ENCODE measurements at places on chromosomes 5 and 9.

DNA sequence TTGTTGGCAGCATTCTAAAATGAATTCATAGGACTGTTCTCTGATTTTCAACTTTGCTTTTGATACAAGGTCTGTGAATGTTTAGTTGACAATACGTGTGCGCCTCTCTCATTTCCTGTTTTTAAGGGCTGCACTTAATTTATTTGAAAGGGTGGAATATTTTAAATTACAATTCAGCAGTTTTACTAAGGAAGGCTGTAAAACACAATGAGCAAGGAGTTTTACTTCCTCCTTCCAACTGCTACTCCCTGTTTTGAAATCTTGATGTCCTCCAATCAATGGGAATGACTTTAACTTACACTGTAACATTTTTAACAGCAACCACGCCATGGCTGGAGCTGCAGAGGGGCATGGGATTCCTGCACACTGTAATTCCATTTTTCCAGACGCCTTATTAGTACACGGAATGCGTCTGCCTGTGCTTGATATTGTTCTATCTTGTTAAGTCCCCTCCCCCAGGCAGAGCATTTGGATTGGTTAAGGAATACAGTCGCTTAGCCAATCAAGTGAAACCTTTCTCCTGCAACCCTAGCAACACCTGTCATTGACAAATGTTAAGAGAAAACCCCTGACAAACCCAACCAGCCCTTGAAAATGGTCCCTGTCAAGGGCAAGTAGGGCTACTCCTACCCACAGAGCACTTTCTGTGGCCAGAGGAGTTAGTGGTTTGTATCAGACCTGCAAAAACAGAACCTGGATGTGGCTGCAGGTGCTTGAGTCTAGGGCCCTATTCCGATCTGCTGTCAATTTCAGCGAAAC, 12.5 kb upstream of the ZSWIM6 start:
- no peak for DNase-seq

DNA sequence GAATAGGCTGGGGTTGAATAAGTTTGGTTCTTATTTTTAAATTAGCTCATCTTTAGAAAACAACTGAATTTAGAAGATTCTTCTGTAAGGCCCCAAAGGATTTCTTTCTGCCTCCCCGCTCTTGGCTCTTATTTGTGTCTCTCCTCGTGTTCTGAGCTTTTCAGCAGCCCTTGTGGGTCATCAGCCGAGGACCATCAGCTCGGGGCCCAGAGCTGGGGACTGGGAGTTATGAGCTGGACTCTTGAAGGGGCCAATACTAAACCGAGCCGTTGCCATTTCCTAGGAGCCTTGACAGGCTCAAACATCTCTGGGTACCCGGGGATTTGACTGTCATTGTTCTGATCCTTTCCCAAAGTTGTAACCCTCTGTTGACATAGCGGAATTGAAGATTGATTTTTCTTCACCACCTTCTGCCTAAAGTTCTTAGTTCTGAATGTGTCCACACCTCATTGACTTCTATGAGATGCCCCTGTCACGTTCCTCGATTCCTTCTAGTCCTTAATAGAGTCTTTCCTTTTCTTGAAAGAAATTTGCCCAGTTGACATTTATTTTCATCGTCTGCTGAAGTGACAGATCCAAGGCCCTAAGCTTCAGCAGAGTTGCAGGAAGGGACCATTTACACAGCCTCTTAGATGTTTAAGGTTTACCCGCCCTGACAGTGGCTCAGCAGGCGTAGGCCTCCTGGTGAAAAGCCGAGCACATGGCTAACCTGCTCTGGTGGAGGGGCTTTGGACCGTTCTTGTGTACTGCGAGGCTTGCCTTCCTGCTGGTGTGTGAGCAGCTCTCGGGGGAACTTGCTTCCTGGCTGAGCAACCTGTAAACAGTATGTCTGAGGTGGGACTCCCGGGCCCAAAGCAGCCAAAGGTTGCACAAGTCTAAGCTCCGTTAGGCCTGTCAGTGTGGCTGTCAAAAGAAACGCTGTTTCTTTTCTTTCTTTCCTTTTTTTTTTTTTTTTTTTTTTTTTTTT, 24.0 kb downstream of the ABL1 start:
- DNase-seq = no peak

DNA sequence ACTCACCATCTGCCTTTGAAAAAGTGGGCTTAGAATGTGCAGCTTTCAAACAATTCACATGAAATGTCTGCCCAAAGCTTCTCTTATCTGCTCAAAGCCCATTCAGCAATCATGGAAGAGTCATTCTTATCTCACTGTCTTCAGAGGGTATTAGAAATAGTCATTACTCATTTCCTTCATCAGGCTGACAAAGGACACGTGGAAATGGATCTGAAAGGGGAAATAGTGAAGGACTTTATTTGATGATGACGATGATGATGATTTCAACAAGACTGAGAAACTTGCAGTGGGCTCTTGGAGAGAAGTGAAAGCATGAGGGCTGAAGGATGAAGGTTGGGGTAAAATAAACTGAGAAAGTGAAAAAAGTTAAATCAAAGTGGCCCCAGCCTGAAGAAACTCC, 194.3 kb downstream of the SMARCA2 start:
- DNase-seq = no peak

GRCh38 chr5:101647861-101648260, 648.2 kb downstream of the SLCO4C1 start:
- no peak for DNase-seq

- no peak for DNase-seq
Observed at GRCh38 chr9:111298731-111299598, 31.1 kb downstream of the OR2K2 start.

DNA sequence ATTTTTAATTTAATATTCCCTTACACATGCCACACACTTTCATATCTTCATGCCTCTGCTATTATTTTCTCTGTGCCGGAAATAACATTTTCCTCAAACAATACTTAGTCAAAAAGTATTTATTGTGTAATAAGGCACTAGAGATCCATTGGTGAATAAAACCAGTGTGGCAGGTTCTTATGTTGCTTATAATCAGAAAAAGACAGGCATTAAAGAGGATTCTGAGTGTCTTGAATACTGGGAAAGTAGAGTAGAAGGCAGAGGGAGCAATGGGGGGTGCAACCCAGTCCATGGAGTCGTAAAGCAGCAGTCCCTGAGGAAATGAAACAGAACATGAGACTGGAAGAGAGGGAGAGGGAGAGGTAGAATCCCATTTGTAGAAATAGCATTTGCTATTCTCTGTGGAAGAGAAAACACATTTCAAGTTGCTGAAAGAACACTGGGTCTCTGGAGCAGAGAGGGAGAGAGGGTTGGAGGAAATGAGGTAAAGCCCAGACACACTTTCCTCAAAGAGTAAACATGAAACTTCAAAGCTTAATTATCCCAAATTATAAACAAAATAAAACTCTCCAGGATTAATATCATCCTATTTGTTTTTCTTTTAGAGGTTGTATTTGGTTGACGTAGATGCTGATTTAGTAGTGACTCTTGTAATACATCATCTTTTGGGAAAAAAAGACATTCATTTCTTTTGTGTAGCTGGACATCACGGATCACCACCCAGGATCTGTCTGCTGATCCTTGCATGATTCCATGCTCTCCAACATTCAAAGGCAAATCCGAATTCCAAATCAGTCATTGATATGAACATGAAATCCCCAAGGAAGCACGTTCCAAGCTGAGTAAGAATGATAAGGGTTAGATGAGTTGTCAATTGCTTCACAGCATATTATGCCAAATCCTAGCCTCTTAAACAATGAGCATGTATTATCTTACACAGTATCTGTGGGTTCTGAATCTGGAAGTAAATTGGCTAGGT, 37.4 kb upstream of the GRAMD2B start:
- no peak for DNase-seq

DNA sequence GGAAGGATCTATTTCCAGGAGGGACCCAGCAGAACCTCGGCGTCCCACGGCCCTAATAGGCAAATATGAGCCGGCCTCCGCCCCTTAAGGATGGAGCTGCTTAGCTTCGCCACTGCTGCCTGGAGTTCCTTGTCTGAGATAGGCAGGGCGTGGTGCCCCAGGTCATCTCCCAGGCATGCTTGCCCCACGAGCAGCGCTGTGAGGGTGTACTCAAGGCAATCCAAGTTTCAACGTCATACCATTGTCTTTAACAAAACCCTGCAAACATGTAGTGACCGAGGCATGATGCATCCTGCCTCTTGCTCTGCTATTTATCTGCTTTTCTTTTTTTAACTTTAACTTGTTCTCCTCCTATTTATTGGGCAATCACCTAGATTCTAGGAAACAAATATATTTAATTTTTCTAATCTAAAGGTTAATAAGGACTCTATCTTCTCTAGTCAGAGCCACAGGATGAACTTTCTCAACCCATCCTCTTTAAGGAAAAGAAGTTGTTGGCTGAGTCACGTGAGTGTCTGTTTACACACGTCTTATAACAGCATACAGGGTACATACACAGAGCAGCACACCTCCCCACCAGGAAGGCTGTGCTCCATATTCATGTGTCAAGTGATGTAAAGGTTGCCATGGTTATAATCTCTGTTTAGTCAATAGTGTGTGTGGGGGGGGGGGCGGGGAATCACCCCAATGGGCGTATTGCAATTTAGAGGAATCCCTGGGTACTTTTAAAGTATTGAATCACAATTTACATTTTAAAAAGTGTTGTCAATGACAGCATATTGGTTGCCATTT, 27.3 kb upstream of the ZSWIM6 start:
- no peak for DNase-seq

GRCh38 chr5:81853030-81853357, 102.1 kb upstream of the SSBP2 start:
- DNase-seq = no peak

GRCh38 chr5:79772651-79773050, 83.0 kb downstream of the CMYA5 start:
- DNase-seq = no peak

- DNase-seq = no peak
Observed at GRCh38 chr5:149887622-149888183, 56.9 kb downstream of the PDE6A start.

GRCh38 chr5:71651579-71651978, 64.4 kb downstream of the MCCC2 start:
- DNase-seq = peak; percentile 8

DNA sequence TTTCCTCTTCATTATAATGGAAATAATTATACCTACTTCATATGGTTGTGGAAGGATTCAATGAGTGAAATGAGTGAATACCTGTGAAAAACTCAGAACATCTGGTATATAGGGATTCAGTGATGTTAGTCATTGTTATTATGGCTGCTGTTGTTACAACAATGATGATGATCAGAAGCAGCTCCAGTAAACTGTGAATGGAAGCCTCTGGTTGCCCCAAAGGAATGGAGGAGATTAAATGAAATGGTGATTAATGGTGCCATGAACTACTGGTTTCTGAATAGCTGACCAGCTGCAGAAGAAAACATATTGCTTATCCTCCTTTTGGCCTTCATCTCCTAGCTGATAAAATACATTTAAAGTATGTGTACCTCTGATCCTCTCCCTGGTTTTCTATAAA, 372.0 kb downstream of the ARHGEF28 start:
- DNase-seq = no peak

- no peak for DNase-seq
Observed at GRCh38 chr5:148615644-148616275, 38.6 kb downstream of the HTR4 start.

GRCh38 chr5:111930449-111930848, 173.5 kb upstream of the NREP start:
- DNase-seq = no peak

DNA sequence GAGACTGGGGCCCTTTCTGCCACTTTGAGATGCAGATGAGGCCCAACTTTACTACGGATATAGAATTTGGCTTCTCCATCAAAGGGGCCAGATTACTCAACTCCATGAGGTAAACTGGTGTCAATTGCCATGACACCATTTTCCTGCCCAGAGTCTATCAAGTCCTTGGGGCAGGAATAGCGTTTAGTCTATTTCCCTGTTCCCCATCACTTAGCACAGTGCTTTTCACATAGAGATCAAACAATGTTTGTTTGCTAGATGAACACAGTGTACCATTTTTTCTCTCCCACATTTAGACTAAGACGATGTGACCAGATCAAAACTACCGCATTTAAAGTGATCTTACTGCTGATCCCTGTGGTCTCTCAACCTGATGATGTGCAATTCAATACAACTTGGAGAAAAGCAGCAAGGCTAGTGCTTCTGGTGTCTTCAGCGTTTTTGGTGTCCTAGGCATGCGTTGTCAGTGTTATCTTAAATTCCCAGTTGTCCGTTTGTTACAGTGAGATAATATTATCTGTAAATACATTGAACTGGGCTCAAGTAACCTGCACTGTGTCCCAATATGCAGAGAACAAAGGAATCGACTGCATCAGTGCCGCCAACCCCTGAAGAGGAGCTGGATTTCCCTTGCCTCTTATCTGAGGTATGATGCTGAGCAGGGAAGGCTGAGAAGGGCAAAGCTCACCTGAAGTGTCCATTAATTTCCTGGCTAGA, 446.2 kb downstream of the PLK2 start:
- no peak for DNase-seq

DNA sequence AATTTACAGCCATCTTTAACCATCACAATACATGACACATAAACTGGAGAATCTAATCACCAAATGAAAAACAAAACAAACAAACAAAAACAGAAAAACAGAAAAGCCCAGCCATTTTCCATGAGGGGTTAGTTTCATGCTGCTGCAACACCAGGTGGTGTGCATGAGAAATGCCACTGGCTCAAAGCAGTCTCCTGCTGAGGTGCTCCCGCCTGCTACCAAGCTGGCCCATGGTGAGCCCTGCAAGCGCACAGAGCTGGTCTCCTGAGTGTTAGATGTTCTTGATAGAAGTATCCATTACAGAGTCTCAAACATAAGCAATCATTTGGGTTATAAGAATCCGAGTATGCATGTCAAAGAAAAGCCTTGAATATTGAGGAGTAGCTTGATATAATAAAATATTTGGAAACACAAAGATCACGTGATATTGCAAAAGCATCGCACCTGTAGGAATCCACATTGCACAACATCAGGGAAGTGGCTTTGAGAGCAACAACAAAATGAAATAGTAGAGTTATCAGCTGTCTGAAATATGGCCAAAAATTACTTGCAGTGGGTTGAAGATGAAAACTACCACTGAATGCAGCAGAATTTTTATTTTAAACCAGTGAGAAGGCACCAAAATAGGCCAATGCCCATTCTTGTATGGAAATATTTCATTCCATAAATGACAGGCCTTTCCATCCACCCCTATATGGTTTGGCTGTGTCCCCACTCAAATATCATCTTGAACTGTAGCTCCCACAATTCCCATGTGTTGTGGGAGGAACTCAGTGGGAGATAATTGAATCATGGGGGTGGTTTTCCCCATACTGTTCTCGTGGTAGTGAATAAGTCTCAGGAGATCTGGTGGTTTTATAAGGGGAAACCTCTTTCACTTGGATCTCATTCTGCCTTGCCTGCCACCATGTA, 194.8 kb downstream of the SYK start:
- no peak for DNase-seq

- DNase-seq = no peak
Observed at GRCh38 chr5:11069041-11069440, 308.0 kb upstream of the DAP start.

DNA sequence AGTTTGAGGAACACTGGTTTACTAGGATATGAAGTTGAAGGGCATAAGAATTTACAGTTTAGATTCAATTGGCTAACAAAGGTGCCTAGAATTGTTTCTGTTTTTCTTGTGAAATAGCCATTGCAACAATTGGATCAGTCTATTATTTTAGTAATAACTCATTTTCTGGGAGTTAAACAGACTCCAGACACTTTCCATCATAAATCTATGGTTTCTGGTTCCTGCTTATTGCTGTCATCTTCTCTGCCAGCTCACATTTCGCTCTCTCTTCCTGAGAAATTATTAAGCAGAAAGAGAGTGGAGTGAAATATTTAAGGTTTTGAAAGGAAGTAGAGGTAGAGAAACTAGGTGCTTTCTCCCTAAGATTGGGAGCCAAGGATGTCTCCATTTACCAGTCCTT, 165.1 kb upstream of the PRR16 start:
- DNase-seq = no peak

- no peak for DNase-seq
Observed at GRCh38 chr5:7495131-7495517, 99.2 kb downstream of the ADCY2 start.

GRCh38 chr9:33465596-33466564, 7.8 kb downstream of the NOL6 start:
- no peak for DNase-seq
